ENCODE measurements at places on chromosomes 7 and 10.

DNA sequence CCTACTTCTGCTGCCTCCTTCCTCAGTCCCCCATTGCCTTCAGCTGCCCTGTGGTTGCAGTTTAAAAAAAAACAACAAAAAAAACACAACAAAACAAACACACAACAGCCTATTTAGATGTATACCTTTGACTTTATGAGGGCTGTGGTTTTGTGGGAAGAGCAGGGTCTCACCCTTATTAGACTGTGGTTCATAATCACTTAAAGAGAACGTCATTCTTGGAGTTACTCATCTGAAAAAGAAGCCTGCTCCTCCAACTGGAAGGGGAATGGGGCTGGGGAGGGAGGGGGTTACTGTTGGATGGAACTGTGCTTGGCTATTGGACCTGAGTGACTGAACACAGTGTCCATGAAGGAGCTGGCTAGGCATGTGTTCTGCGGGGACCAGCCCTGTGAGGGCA, 48.1 kb downstream of the SDK1 start:
- no peak for DNase-seq

DNA sequence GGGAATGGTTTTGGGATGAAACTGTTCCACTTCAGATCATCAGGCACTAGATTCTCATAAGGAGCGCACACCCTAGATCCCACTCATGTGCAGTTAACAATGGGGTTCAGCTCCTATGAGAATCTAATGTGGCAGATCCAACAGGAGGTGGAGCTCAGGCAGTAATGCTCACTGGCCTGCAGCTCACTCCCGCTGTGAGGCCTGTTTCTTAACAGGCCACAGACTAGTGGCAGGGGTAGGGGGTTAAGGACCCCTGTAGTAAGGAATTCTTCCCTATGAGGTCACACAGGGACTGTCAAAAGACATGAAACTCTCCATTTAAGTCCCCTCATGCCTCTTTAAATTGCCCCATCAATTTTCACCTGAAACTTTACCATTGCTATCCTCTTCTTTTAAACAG, 8.0 kb downstream of the HGF start:
- DNase-seq, result no peak

GRCh38 chr10:70699063-70699658, 26.9 kb downstream of the ADAMTS14 start:
- DNase-seq, result no peak

DNA sequence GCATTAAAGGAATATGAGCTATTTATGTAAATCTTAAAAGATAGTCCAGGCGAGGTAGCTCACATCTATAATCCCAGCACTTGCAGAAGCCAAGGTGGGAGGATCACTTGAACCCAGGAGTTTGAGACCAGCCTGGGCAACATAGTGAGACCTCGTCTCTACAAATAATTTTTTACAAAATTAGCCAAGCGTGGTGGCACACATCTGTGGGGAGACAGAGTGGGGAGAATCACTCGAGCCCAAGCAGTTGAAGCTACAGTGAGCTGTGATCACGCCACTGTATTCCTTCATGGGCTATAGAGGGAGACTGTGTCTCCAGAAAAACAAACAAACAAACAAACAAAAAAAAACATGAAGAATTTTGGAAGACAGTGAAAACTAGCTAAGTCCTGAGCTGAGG, 28.4 kb downstream of the HERC4 start:
- no peak for DNase-seq

- no peak for DNase-seq
These were observed 126.9 kb downstream of the KCNMA1 start for GRCh38 chr10:77510695-77511094.

DNA sequence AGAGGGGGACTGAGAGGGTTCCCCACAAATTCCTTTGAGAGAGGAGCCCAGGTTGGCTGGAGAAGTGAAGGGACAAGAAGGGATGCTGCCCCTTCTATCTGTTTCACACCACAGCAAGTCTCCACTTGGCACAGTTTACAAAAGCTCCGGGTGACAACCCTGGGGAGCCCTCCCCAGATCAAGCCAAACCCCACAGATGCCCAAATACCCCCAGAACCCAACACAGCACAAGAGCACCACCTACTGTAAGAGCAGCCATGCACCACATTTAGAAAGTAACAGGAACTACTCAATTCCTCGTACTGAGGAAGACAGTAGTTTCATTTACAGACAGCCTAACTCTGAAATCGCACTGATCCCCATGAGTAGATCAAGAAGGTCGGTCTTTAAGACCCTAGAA, 67.8 kb upstream of the ATP6V0A4 start:
- no peak for DNase-seq

- DNase-seq, result no peak
These were observed 9.3 kb downstream of the DIP2C start for GRCh38 chr10:680146-680545.

- DNase-seq, result no peak
These were observed 6.0 kb downstream of the RBP3 start for GRCh38 chr10:47354165-47354564.

- no peak for DNase-seq
These were observed 9.0 kb upstream of the HSPB1 start for GRCh38 chr7:76293407-76293901.

GRCh38 chr7:96921771-96922170, 83.6 kb upstream of the DLX6 start:
- no peak for DNase-seq

GRCh38 chr10:120732643-120733313, 118.4 kb upstream of the WDR11 start:
- DNase-seq, result no peak

- peak; percentile 27 for DNase-seq
These were observed 701 bp upstream of the CUL1 start for GRCh38 chr7:148698007-148698396.

GRCh38 chr10:92691591-92692079, 1.9 kb downstream of the HHEX start:
- DNase-seq, result no peak

DNA sequence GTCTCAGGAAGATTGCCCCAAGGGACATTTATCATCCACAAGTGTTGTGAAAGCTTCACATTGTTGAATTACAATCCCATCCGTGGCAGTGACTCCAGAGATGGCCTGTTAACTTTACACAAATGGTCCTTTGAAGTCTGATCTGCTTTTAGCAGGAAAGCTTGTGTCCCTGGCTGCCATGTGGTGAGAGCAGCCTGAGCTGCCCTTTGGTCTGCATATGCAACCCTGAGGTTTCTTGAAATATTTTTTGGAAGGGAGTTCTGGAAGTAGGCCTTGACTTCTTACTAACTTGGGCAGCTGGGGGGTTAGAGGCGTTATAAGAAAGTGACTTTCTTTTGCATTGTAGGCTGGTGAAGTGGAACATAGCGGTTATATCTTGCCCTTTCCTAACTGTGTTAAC, 41.3 kb upstream of the FAM180A start:
- no peak for DNase-seq

GRCh38 chr7:56079450-56080185, 13.1 kb downstream of the PHKG1 start:
- DNase-seq, result no peak

DNA sequence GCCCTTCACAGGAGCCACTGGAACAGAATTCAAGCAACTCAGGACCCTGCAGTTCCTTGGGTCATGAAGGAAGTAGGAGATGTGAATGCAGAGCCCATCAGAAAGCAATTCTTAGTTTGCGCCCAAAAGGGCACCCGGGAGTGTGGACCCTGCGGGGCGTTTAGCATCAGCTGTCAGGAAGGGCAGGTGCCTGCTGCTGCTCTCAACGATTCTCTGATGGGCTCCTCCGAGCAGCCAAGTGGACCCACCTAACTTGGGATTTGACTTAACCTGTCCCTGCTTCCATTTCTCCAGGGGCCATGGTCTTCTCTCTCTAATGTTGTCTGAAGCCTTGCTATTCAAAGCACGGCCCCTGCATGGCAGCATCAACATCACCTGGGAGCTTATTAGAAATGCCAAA, 17.1 kb downstream of the CPA5 start:
- DNase-seq, result no peak

DNA sequence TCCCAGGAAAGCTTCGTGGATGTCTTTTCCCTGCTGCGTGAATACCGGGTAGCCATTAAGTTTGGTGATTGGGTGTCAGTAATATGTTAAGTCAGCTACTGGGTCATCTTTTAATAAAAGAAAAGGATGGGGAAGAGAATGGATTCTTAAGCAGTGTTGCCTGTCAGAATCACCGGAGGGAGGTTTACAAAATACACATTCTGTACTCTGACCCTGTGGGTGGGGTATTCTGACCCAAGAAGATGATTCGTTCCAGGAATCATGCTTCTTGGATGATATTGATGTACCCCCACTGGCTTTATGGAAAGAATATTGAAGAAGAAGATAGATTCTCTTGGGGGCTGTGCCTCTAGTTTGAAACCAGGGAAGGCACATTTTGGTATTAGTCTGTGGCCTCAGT, 18.3 kb downstream of the SGPL1 start:
- DNase-seq, result no peak

- no peak for DNase-seq
These were observed 33.0 kb downstream of the UCMA start for GRCh38 chr10:13201132-13201531.

- DNase-seq, result no peak
These were observed 180.1 kb downstream of the PON1 start for GRCh38 chr7:95144256-95144655.

DNA sequence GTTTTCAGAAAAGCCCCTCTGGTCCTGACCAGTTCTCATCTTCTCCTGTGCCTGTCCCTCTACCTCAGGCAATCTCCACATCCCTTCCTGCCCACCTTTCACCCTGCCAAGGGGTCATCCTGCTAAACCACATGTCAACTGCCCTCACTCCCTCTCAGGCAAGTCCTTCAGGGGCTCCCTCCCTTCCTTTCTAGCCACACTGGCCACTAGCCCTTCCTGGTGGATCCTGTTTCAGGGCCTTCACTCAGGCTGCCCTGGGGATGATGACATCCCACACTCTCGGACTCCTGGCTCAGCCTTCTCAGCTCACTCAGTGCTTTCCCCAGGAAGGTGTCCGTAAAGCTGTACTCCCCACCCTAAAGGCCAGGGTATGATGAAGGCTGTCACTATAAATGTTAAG, 13.4 kb downstream of the STEAP1B start:
- no peak for DNase-seq

DNA sequence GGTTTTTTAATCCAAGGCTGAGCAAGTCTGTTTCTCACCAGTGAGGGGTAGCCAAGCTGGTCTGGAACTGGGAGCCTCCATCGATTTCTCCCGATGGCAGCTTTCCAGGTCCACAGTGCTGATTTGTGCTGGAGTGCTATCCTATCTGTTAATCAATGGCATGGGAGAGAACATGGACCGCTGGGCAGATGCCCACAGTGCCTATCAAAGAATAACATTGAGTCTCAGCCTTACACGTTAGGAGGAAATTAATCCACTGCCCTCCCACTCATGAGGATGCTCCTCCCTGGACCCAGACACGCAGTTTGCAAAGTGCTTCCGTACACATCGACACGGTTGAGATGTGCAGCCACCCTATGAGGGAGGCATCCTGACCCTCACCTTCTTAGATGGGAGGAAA, 36.0 kb upstream of the CUX1 start:
- no peak for DNase-seq

DNA sequence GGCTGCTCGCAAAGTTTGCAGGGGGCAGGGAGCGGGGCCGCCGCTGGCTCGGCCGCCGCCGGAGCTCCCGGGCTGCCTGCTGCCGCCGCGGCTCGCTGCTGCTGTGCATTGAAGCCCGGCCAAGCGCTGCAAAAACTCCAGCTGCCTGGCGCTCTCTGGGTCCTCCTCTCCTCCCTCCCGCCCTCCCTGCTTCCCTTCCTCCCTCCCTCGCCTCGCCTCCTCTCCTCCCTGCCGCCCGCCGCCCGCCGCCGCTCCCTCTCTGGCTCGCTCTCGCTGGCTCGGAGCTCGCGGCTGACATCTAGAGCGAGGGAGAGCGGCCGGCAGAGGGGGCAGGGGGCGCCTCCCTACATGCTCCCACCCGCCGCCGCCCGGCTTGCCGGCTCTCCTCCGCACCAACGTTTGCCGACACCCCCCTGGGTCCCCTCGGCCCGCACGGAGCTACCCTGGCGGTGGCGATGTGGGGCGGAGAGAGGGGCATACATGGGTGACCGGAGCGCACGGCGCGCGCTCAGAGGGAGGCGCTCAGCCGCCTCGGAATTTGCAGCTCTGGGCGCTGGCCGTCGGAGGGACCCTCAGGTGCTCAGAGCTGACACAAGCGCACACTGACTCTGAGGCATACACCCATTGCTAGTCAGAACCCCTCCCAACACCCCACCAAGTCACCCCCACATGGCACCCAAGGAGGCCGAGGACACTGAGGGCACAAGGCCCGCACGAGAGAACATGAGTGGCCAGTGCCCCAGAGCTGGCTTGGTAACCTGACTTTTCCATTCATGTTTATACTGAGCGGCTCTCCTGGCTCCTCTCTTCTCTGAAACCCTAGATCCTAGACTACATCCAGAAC, 1.2 kb upstream of the PLXNA4 start:
- peak; percentile 80 for DNase-seq

DNA sequence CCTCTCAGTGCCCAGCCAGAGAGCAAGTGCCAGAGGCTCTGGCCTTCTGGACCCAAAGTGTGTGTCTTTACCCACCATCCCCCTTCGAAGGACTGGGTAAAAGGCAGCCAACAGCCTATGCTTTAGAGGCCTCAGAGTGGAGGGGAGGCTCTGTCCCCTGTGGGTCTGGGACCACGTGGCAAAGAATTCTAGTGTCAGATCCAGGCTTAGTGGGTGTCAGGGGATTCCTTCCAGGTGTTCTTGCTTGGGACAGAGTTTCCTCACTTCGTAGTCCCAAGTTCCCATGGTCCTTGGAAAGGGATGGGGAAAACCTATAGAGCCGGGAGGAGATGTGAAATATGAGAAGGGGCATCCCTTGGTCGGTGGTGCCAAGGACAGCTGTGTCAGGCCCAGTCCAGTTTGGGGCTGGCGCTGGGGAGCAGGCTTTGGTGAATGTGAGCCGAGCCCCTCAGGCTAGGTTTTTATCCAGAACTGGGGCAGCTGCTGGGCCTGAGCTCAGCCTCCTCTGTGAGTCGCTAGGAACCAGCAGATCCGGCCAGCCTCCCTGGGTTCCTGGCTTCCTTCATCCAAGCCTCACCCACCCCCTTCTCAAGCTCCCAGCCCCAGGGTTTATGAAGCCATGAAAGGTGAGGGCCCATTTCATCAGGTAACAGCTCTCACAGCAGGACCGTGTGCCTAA, 71.2 kb downstream of the C10orf105 start:
- DNase-seq, result no peak

DNA sequence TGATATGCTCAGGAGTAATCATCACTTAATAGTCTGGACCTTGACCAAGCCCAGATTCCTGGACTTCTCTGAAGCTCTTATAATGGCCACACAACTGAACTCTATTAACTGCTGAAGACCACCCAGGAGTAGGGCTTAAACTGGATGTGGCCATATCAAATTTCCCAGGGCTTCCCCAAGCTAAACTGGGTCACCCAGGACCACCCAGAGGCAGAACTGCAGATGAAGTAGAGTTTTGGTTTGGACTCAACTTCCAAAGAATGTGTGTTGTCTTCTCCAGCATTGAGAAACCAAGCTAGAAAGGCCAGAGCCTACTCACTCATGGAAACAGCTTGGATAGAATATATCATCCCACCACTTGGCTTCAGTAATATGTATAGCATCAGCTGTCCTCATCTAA, 358.2 kb upstream of the MEOX2 start:
- DNase-seq, result no peak

GRCh38 chr10:29239569-29240472, 49.0 kb upstream of the LYZL1 start:
- DNase-seq, result no peak

Measured in NCI-H2171 treated with DMSO at 0.1 percent for 48 hours (cell line).